ENCODE measurements at places on chromosomes 16 and 17.

- no peak overlapping the region for H3K4me3 ChIP-seq
- peaks cover 63% of the 10 kb centered on the region for H3K36me3 ChIP-seq
- H3K27ac ChIP-seq, result peak overlapping the region; percentile 60
- peaks cover 24% of the 10 kb centered on the region for H3K4me1 ChIP-seq
- DNase-seq, result peak; percentile 82
These were observed 45.2 kb upstream of the KPNB1 start for GRCh38 chr17:47604598-47604927.

- H3K27me3 ChIP-seq, result no peaks in the 10 kb centered on the region
- H3K27ac ChIP-seq, result no peak overlapping the region
- no peak for DNase-seq
- peaks cover 9% of the 10 kb centered on the region for H3K4me1 ChIP-seq
These were observed 6.8 kb upstream of the GFAP start for GRCh38 chr17:44922136-44922535.

DNA sequence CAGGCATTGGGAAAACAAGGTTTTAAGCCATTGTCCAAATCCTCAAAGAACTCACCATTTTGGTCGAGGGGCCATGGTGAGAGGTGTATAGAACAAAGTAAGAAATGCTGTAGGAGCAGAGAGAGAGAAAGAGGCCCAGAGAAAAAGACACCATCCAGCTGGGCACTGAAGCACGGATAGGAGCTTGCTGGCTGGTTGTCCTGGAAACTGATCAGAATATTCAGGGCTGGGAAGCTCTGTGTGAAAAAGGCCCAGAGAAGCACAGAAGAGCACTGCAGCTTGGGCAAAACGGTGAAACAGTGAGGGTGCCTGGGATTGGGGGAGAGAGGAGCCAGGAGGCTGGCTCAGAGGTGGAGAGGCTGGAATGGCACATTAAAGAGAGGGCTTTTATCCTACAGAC lies 16.5 kb downstream of the HS3ST3B1 start:
- 0 out of 2 replicates have a peak, but pooled peaks cover 2% of the 10 kb centered on the region for H3K36me3 ChIP-seq
- DNase-seq, result no peak
- H3K4me1 ChIP-seq, result no peaks in the 10 kb centered on the region
- H3K27me3 ChIP-seq, result no peaks in the 10 kb centered on the region
- H3K4me3 ChIP-seq, result no peak overlapping the region

GRCh38 chr17:29073520-29073919 lies 30.6 kb downstream of the PIPOX start:
- no peak overlapping the region for H3K4me3 ChIP-seq
- DNase-seq, result no peak
- H3K4me1 ChIP-seq, result peaks cover 18% of the 10 kb centered on the region
- no peak overlapping the region for H3K27ac ChIP-seq
- H3K27me3 ChIP-seq, result no peaks in the 10 kb centered on the region

DNA sequence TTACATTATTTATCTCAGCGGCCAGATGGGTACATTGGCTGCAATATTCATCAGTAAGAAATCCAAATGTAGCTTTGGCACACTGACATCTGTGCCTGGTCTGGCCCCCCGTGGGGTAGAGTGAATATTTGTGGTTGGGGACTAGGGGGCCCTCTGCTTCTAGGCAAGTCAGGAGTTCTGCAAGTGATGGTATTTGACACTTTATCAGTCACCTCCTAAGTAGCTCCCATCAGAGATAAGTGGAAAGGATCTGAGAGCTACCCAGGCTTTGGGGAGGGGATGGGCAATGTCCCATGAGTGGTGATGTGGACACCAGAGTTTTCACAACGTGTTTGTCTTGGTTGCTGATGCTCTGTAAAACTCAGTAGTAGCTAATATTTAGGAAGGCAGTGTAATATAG lies 609.9 kb upstream of the RBFOX1 start:
- H3K27me3 ChIP-seq, result no peaks in the 10 kb centered on the region
- DNase-seq, result no peak
- no peaks in the 10 kb centered on the region for H3K4me1 ChIP-seq
- H3K36me3 ChIP-seq, result no peaks in the 10 kb centered on the region
- no peak overlapping the region for H3K4me3 ChIP-seq
